CD4-positive, alpha-beta T cell (primary cell): ENCODE measurements at places on chromosomes 11 and 22.

- no peak overlapping the region for H3K27ac ChIP-seq
- no peaks in the 10 kb centered on the region for H3K4me1 ChIP-seq
- peaks cover 7% of the 10 kb centered on the region for H3K36me3 ChIP-seq
- DNase-seq = no peak
- no peak overlapping the region for H3K4me3 ChIP-seq
- H3K27me3 ChIP-seq = no peaks in the 10 kb centered on the region
Observed at GRCh38 chr11:61152816-61153592, 8.2 kb downstream of the VPS37C start.

GRCh38 chr11:93537767-93538261 lies 5.4 kb downstream of the SMCO4 start:
- H3K4me1 ChIP-seq = peaks cover 15% of the 10 kb centered on the region
- no peaks in the 10 kb centered on the region for H3K36me3 ChIP-seq
- H3K27me3 ChIP-seq = no peaks in the 10 kb centered on the region
- DNase-seq = no peak
- H3K4me3 ChIP-seq = no peak overlapping the region

- no peak overlapping the region for H3K4me3 ChIP-seq
- DNase-seq = no peak
- H3K4me1 ChIP-seq = no peaks in the 10 kb centered on the region
- no peak overlapping the region for H3K27ac ChIP-seq
- no peaks in the 10 kb centered on the region for H3K36me3 ChIP-seq
- no peaks in the 10 kb centered on the region for H3K27me3 ChIP-seq
Observed at GRCh38 chr11:81946831-81947230, 786.8 kb downstream of the FAM181B start.

DNA sequence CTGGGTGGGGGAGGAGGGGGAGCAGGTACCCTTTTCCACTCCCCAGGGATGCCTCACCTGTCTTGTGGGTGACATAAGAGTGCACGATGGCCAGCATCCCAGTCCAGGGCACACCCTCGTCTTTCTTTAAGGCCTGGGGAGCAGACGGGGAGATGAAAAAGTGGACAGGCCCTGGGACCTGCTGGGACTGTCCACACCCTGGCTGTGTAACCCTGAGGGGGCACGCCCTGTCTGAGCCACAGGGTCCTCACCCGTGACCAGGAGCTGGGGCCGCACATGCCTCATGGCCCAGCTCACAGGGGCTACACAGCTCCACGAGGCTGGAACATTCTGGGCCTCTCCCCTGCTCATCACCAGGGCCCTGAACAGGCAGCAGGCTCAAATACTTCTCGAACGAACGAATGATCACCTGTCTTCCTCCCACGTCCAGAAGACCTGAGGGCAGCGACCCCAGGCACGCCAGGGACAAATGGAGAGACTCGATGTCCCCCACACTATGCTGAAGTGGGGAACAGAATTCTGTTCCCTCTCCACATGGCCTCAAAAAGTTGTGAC lies 123.9 kb downstream of the PHF21B start:
- no peak overlapping the region for H3K27ac ChIP-seq
- H3K4me3 ChIP-seq = no peak overlapping the region
- no peak for DNase-seq
- H3K27me3 ChIP-seq = no peaks in the 10 kb centered on the region
- no peaks in the 10 kb centered on the region for H3K36me3 ChIP-seq
